ENCODE measurements at places on chromosomes 7 and 10. TPM values are rescaled to one million over a fixed set of nuclear protein-coding genes. Genes with fewer than 3 reads are reported as not detected.

Gene ATG9B
- 0.42 TPM for total RNA-seq

Gene ANKRD22
- total RNA-seq = 0.65 TPM

Gene AKR1E2
- 6.6 TPM for total RNA-seq

Gene CPED1
- not detected for total RNA-seq

Gene C7orf33
- not detected for total RNA-seq

Gene TMEM176A
- not detected for total RNA-seq

Gene STRIP2
- 9.8 TPM for total RNA-seq

Gene PAX4
- not detected for total RNA-seq

Gene SH2D4B
- total RNA-seq = 0.10 TPM

Gene COL1A2
- total RNA-seq = not detected

Measured in A549 treated with GW870086 at 1 μM for 4 hours (cell line).